ENCODE measurements at places on chromosomes 2 and 18.
A peak's percentile ranks its signal among the peaks of the same experiment; 100 is the strongest.

DNA sequence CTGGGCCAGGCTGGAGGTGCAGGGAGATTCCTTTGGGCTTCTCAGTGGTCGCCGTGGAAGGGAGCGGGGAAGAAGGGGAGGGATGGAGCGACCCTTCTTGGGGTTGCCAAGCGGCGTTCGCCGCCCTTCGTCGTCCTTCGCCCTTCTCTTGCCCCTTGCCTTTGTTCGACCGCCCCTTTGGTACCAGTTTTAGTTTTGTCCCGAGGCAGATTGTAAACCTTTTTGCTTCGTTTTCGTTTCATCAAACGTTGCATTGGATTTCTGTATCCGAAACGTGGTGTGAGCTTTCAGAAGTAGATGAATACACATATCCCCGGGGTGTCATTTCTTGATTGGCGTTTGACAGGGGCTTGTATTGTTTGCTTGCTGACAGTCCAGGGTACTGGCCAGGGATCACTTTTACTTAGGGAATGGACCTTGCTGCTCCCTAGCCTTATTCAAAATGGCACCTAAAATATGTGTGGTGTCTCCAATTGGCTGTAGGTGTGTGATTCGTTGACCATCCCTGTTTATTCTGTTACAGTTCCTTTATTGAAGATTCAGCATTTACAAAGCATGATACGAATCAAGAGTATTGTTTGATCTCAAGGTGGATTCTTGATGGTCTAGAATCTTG, 788 bp downstream of the USP14 start:
- DNase-seq = no peak

DNA sequence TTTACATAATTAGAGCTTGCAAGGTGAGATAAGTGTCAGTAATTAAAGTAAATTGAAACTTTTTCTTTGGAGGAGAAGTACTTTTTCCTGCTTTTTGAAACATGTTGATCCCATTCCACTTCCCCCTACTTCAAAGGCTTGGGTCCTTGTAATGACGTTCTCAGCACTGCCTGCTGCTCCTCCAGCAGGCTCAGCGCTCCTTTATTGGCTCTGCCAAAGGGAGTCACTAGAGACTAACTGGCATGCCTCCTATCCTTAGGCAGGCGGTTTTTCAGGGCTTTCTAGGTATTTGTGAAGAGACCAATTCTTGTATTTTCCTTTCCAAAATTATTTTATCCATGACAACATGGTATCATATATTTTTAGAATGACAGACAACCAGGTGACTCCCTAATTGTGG, 43.9 kb upstream of the ACADL start:
- no peak for DNase-seq

DNA sequence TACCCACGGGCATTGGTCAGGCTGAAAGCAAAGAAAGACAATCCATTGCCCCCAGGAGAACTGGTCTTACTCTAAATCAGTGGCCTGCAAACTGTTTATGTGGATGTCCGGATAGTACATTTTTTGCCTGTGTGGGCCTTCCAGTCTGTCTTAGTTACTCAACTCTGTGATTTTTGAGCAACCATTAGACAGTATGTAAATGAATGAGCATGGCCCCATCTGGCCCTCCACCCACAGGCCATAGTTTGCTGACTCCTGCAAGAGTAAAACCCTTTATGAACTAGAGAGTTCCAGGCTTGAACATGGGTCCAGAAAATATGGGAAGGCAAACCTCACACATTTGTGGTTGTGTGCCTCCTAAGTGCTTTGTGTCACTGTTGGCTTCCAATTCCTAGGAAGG, 55.7 kb upstream of the CYP1B1 start:
- DNase-seq = no peak

- DNase-seq = peak; percentile 14
These were observed 65.6 kb downstream of the CYP26B1 start for GRCh38 chr2:72082021-72082601.

DNA sequence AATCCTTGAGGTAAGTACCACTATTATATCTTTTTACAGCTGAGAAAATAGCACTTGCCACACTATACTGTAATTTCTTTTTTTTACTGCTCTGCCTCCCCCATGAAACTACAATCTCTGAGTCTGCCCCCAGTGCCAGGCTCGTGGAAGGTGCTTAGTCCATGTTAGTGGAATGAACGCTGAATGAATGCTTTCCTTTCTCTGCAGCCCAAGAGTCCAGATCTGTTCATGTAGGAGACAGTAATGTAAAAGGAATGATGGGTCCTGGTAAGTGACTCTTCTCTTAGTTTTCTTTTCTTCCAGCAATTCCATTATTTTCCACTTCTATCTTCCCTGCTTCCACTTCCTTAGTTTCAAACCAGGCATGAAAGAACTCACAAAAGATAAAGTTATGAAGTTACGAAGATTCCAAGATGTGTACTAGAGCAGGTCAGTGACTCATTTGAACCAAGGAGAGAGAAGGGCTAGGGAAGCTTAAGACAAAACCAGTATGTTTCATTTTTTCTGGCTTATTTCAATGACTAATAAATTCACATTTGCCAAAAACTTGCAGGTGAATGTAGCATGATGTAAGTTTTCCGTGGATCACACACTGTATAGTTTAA, 46.0 kb downstream of the ARHGEF33 start:
- no peak for DNase-seq

- no peak for DNase-seq
These were observed 39.4 kb downstream of the CPO start for GRCh38 chr2:206978746-206979145.

GRCh38 chr2:45046786-45047185, 37.5 kb upstream of the SIX2 start:
- DNase-seq = no peak

GRCh38 chr2:58562276-58562675, 321.2 kb upstream of the FANCL start:
- no peak for DNase-seq

DNA sequence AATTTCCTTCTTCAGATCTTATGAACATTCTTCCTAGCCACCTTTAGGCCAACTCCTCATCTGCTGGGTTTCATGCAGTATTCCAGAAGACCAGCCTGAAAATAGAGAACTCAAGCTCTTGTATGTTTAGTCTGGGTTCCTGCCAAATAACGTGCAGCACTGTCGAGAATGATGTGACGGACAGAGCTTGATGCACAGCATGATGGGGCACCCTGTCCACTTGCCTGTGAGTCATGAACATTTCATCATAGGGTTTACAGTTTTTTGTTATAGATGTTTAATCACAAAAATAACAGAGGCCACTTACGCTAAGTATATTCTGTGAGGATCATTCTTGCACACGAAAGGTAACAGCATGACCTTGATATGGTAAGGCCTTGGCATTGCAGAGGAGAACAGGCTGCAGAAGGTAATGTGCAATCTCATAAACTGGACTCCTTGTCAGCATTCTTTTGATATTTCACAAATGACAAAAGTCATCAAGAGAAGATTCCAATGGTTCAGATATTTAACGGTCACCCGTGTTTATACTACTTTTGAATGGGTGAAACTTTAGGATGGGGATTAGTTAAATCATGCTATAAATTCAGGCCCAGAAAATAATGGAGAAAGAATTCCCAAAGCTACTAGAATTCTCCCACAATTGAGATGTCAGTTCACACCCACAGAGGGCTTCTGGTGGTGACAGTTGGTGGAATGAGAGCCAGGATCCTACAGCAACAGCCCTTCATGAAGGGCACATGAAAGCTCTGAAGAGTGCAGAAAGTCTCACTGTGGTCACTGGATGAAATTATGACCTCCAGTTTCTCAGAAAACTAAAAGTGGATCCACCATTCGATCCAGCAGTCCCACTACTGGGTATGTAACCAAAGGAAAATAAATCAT, 396.1 kb upstream of the RAB12 start:
- no peak for DNase-seq

- DNase-seq = no peak
These were observed 879.9 kb downstream of the DCC start for GRCh38 chr18:53219853-53220252.

- DNase-seq = no peak
These were observed 50.2 kb upstream of the ANKRD44 start for GRCh38 chr2:197360744-197361156.

DNA sequence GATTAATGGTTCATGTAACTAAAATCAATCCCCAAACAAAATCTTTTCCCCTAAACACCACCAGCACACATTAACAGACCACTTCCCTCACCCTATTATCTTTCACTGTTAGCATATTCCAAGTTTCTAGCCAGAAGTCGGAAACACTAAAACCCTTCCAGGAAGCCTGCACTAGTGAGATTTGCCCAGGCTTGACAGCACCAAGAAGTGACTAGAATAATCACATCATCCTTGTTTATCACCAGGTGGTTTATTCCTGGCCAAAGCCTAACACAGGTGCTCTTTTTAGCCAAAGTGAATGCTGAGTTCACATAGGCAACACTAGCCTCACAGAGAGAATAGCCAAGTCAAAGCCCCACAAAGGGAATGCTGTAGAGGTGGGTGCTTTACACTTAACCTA, 221.2 kb upstream of the HNRNPA3 start:
- DNase-seq = no peak

GRCh38 chr18:69628774-69629359, 228.2 kb downstream of the DOK6 start:
- DNase-seq = no peak

GRCh38 chr2:179455172-179455524, 190.5 kb upstream of the SESTD1 start:
- no peak for DNase-seq

- DNase-seq = no peak
These were observed 323.6 kb upstream of the TNP1 start for GRCh38 chr2:217183471-217183870.

DNA sequence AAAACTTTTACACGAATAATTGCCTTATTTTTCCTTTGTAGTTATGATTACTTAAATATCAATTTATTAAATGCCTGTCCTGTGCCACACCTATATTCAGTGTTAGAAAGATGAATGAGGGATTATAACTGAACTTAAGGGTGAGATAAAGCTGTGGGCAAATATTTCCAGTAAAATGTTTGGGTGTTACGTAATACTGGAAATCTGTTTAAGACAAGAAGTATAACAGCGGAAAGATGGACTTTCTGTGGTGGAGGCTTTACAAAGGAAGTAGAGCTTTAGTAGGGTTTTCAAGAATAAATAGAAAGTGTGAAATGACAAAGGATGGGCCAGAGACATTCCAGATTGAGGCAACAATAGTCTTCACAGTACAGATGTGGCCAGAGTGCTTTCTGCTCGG, 927.0 kb downstream of the DPP10 start:
- no peak for DNase-seq

GRCh38 chr2:146317959-146318358, 1526.9 kb upstream of the ACVR2A start:
- DNase-seq = no peak

DNA sequence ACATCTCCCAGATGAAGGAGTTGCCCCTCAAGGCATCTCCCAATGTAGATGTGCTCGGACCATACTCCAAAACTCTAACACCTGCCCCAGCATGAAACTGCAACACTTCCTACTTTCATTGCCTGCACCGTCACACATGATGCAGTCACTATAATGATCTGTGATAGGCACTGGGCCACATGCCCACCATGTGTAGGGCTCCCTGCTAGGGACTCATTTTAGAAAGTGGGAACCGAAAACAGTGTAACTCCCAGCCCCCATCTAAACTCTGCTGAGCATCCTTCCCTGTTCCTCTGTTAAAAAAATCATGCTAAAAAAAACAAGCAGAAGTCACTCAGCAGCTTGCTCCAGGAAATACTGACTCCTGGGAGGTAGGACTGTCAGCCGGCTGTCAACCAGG, 496.1 kb upstream of the RAB6C start:
- no peak for DNase-seq

DNA sequence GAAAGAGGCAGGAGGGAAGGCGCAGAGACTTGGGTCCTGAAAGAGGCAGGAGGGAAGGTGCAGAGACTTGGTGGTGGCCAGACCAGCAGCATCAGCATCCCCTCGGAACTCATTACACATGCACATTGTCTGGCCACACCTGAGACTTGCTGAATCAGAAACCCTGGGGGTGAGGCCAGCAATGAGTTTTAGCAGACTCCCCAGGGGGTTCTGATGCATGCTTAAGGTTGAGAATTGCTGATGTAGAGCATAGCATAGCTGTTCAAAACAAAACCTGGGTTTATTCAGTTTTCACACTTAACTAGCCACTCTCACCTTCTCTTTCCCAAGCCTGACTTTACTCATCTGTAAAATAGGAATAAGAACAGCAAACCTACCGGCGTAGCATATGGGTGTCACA, 122.9 kb downstream of the MRO start:
- DNase-seq = no peak

- peak; percentile 99 for DNase-seq
These were observed 159.0 kb upstream of the HAAO start for GRCh38 chr2:42951263-42951938.

DNA sequence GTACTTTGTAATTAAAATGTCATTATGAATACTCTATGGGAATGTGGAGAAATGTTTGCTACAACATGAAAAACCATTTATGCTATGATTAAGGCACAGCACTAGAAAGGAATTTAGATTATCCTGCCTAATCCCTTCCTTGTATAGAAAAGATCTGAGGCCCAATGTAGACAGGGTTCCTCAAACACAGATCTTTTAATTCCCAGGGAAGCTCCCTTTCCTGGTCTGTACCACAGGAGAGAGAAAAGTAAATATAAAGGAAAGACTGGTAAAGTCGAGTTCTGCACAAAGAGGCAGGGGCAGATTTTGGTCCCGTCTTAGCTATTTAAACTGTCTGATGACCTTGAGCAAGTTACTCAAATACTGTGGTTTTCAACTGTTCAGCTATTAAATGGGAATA, 84.7 kb downstream of the ICA1L start:
- DNase-seq = no peak

DNA sequence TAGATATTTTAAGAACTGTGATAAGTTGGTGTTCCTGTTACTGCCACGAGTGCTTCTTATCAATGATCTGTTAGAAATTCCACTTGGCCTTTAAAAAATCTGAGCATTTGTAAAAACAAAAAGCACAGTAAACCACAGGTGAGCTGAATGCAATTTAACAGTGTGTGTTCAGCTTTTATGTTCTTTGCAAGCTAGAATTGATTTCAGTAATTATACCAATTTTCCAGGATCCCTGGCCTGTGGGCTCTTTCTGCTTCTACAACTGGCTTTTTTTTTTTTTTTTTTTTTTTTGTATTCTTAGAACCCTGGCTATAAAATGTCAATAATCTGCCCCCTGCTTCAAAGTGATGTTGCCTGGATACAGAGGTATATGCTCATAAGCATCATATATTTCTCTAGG, 548.5 kb upstream of the SLC8A1 start:
- DNase-seq = no peak

- no peak for DNase-seq
These were observed 211.6 kb downstream of the MCFD2 start for GRCh38 chr2:46704041-46704440.

DNA sequence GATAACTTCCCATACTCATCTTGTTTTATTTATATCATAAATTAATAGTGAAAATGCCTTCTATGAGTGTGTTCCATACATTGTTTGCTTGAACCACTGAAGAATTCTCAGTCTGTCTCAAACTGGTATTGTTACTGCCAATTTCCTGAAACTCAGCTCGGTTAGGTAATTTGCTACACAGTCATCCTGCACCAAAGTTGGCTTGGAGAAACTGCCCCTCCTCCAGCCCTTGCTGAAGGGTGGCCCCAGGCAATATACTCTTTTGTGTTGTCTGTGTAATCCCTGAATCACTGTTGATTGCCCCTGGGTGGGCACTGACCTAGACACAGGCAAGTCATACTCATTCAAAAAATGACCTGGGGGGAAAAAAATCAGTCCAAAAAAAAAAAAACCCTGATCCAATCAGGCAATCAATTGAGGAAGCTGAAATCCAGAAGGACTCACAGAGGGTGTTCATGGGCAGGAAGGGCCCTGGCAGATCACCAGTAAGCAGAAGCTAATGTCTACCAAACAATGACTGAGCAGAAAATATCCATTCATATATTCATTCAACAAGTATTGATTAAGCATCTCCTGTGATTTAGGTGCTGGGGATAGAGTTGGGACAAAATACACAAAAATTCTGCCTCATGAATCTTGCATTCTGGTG, 3.8 kb upstream of the SESTD1 start:
- peak; percentile 22 for DNase-seq
